RWPE2 (cell line): ENCODE measurements at places on chromosomes 4 and X.

DNA sequence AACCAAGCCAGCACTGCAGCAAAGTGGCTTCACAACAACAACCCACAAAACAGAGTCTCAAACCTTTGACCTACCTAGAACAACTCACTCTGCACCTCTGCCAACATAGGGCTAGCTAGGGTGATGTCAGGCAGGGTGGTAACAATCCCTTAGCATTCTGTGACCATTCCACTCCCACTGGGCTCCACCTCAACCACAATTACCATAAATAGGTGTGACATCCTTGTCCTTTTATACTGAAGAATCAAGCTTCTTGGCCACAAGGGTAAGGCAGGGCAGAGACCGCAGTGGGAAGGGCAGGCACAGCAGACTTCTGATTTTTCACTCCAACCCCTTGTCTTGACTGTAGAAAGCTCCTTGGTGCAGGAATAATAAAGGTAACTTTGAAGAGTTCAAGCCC lies 795.4 kb upstream of the DIAPH2 start:
- no peak for DNase-seq

DNA sequence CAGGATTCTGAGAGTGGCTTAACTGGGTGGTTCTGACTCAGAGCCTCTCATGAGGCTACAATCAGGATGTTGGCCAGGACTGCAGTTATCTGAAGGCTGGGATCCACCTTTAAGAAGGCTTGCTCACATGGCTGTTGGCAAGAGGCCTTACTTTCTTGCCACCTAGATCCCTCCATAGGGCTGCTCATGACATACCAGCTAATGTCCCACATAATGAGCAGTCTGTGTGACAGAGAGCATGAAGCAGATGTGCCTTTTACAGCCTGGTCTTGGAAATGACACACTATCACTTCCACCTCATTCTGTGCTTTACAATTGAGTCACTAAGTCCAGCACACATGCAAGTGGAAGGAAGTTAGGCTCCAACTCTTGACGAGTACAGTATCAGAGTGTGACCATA lies 4.3 kb upstream of the RBM3 start:
- DNase-seq, result no peak

DNA sequence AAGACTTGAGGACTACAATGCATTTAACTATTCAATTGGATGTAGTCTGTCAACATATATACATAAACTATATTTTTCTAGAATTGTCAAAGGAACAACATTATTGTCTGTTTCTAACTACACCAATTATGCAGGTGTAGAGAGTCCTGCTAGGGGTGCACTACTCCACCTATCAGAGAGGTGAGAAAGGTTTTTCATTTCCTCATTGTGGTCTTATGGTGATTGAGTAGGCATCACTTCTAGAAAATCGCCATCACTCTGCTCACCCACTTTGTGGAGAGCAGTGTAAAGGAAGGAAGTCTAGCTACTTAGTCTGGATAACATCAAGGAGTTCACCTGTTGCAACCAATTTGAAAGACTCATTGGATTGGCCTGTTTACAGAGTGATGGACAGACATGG lies 4.4 kb upstream of the ADH1C start:
- DNase-seq, result no peak

DNA sequence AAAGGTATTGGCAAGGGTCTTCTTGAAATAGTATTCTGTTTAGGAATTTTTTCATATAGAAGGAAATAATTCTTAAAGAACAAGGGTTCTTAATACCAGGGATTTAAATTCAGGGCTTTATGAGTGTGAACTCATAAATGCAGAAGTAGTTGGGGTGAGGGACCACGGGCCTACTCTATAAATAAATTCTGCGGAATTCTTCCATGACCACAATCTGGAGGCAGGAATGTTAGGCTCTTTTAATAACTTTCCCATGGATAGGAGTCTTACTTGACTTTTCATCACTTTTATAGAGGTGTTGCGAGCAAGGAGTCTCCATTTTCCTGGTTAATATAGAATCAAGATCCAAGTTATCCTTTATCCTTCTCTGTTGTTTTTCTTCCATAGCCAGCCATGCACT lies 76.7 kb upstream of the SLC4A4 start:
- DNase-seq, result no peak

GRCh38 chr4:73341454-73341853 lies 62.6 kb upstream of the ALB start:
- no peak for DNase-seq

GRCh38 chr4:7101692-7102515 lies 34.0 kb upstream of the GRPEL1 start:
- DNase-seq, result no peak

GRCh38 chr4:146224326-146224966 lies 10.1 kb downstream of the REELD1 start:
- DNase-seq, result no peak

DNA sequence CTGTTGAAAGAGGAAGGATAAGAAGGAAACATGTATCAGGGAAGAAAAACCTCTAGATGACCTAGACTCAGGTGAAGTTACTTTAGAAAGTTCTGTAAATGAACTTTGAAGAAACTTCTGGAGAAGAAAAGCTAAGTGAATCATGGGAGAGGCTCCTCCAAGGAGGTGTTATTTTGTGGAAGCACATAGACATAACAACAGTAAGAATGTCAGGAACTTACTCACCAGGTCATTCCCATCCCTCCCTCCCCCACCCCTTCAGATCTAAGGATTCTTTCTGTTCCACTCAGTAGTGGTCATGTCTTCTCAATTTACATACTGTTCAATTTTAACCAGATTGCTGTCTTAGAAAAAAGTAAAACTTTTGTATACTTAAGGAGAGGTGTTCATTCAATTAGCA lies 310.5 kb upstream of the DDX53 start:
- DNase-seq, result no peak

- DNase-seq, result no peak
Observed at GRCh38 chr4:25901030-25901430, 13.0 kb upstream of the SMIM20 start.

GRCh38 chr4:159446266-159446976 lies 343.5 kb downstream of the RAPGEF2 start:
- no peak for DNase-seq

GRCh38 chr4:140426610-140427105 lies 790 bp downstream of the CLGN start:
- no peak for DNase-seq

DNA sequence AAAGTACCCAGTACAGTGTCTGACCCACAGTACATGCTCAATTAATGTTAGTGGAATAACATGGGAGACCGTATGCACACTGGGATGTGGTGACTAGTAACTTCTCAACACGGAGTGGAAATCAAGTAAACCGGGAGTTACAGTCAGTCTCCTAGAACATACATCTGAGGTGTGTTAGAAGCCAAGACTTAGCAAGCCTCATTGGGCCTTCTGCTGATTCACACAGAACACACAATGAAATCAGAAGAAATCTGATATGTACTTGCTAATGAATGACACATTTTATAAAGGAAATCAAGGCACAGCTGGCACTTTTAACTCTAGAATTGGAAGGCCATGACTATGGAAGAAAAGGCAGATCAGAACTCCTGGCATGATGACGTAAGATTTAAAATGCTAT lies 13.0 kb downstream of the TRAPPC2 start:
- no peak for DNase-seq

- DNase-seq, result no peak
Observed at GRCh38 chrX:47243351-47243750, 10.5 kb downstream of the USP11 start.

DNA sequence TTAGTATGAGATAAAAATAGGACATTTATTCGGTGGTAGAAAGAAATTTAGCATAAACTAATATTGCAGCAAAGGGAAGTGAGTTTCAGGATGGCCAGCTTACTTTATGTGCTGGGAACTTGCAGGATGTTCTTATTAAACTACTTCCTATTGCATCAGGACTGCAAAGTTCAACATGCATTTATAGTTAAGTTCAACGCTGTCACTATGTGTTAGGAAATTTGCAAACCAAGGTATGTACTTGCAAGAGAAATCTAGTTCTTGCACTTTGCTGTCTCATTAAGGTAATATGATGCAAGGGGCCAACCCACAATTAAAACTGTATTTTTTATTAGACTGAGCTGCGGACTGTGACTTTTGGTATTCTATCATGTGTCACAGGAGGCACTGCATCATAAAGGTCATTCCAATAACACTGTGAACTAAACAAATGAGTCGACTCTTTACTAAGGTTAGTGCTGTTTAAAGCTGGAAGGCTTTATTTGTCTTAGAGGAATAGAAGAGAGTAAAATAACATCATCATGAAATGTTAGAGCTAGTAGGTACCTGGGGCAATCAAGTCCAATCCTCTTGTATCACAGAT lies 1525.7 kb upstream of the TENM3 start:
- DNase-seq, result no peak

- DNase-seq, result no peak
Observed at GRCh38 chr4:56372774-56373173, 14.5 kb downstream of the AASDH start.

- DNase-seq, result no peak
Observed at GRCh38 chrX:106670631-106671030, 55.9 kb upstream of the RNF128 start.

GRCh38 chr4:105352826-105353225 lies 121.0 kb downstream of the PPA2 start:
- no peak for DNase-seq

DNA sequence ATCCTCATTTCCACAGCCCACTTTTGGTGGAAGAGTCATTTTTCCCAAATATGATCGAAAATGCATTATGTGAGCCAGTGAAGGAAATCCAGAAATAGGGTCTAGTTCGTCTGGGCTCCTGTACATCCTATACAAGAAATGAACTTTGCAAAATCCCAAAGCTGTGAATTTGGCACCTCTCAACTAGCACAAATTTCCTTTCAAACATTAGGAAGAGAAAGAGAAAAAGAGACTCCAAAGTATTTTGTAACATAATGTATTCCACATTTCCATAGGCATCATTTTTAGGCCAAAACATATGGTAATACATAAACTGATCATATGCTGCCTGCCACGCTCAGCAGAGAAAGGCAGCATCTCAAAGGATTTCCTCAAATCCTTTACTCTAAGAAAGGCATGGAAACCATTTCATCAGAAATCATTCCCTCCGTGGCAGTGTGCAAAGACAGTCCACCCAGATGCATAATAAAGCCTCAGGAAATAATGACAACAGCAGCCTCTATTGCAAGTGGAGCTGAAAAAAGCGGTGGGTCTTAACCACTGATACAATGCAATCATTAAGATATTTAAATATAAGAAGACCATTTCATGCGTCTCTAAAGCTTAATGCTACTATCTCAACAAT lies 56.8 kb downstream of the ANOS1 start:
- no peak for DNase-seq

- DNase-seq, result no peak
Observed at GRCh38 chr4:78650106-78651024, 98.8 kb downstream of the ANXA3 start.

DNA sequence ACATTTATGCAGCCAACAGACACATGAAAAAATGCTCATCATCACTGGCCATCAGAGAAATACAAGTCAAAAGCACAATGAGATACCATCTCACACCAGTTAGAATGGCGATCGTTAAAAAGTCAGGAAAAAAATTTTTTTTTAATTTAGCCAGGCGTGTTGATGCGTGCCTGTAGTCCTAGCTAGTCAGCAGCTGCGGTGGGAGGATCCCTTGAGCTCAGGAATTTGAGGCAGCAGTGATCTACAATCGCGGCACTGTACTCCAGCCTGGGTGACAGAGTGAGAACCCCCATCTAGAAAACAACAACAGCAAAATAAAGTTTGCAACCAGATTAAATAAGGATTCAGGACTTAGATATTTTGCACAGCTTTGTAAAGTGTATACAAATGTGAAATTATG lies 65.7 kb upstream of the ALG13 start:
- no peak for DNase-seq

DNA sequence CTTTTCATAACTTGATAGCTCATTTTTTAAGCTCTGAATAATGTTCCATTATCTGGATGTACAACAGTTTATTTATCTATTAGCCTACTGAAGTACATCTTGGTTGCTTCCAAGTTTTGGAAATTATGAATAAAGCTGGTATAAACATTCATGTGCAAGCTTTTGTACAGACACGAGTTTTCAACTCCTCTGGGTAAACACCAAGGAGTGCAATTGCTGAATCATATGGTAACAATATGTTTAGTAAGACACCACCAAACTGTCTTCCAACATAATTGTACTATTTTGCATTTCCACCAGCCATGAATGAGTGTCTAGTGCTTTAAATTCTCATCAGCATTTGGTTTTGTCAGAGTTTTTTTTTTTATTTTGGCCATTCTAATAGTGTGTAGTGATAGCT lies 266.7 kb upstream of the ATOH1 start:
- DNase-seq, result no peak

DNA sequence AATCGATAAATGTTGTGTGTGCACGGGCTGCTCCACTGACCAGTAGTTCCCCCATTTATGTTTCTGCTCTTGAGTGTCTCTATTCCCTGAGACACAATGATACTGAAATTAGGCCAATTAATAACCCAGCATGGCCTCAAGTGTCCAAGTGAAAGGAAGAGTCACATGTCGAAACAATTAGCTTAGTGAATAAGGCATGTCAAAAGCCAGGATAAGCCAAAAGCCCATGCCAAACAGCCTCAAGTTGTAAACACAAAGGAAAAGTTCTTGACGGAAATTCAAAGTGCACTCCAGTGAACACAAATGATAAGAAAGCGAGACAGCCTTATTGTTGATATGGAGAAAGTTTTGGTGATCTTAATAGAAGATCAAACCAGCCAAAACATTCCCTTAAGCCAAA lies 167.1 kb upstream of the C1QTNF7 start:
- DNase-seq, result no peak
